Dermis blood vessel endothelial cell (primary cell): ENCODE measurements at places on chromosomes 1 and 21. TPM values are rescaled to one million over a fixed set of nuclear protein-coding genes. Genes with fewer than 3 reads are reported as not detected.

Gene DYNLT4
- total RNA-seq: 0.14 TPM in 1 of 2 replicates, not detected in the other

Gene GPR25
- not detected in 2 replicates for total RNA-seq

Gene TRNP1
- total RNA-seq: 2.5 and 4.8 TPM in 2 replicates

Gene STIL
- 6.1 and 18.1 TPM in 2 replicates for total RNA-seq

- no peak for DNase-seq
These were observed 104.6 kb downstream of the LYPLAL1 start for GRCh38 chr1:219278288-219278687.

Gene PRKAB2
- 5.6 and 6.3 TPM in 2 replicates for total RNA-seq

Gene JAM2
- 1.5 and 3.9 TPM in 2 replicates for total RNA-seq

- DNase-seq: peak; percentile 63
These were observed 179.4 kb downstream of the HIVEP3 start for GRCh38 chr1:41739061-41739955.

- DNase-seq: no peak
These were observed 185.3 kb upstream of the USP24 start for GRCh38 chr1:55400508-55400907.
